GM03348 (cell line): ENCODE measurements at places on chromosomes 2 and 18.
A peak's percentile ranks its signal among the peaks of the same experiment; 100 is the strongest.

- no peak for DNase-seq
Measured at GRCh38 chr2:96409081-96409819, 73.7 kb downstream of the NCAPH start.

DNA sequence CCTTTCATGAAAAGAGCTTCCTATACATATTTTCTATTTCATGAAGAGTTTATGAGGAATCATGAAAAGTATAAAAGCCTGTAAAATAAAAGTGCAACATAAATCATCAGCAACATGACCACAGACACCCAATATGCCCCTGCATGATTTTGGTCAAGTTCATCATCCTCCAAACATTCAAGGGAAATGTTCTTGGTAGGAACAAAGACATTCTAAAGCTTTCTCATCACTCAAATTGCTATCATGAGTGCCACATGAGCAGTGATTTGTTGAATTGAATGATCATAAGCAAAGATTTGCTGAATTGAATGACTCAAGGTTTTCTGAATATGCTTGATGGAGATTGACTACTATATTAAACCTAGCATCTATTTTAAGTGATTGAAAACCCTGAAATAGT, 172.2 kb downstream of the MBD2 start:
- no peak for DNase-seq

- DNase-seq, result no peak
Measured at GRCh38 chr2:159456500-159457426, 159.6 kb downstream of the BAZ2B start.

- DNase-seq, result peak; percentile 86
Measured at GRCh38 chr2:37378411-37378810, 34.0 kb downstream of the QPCT start.

DNA sequence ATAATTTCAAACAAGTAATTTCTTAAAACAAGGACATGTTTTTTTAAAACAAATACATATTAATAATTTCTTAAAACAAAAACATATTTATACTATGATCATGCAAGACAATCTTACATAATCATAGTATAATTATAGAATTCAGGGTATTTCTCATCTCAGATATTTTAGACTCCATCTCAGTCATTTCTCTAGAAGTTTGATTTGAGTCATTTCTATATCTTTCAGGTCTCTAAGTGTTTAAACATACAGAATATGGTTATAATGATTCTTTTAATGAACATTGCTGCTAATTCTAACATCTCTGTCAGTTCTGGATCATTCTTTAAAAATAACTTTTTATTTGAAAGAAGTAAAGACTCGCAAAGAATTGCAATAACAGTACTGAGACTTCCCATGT, 154.2 kb upstream of the KYNU start:
- no peak for DNase-seq

DNA sequence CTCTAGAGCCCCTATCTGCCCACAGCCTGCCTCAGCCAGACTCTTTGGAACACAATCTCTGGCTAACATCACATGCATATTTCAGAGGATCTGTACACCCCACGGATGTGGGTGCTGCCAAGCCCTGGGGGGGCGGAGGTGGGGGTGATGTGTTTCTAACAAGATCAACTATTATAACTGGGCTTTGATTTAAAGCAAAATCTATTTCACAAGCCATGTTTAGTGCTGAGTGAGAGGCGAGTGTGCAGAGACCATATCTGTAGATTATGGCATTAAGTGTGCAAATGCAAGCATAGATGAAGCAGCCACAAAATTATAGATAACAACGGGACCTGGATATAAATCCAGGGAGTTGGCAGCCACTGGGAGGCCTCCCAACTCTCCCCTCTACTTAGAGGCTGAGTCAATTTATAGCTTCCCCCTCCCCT, 135.8 kb upstream of the SMAD2 start:
- no peak for DNase-seq

DNA sequence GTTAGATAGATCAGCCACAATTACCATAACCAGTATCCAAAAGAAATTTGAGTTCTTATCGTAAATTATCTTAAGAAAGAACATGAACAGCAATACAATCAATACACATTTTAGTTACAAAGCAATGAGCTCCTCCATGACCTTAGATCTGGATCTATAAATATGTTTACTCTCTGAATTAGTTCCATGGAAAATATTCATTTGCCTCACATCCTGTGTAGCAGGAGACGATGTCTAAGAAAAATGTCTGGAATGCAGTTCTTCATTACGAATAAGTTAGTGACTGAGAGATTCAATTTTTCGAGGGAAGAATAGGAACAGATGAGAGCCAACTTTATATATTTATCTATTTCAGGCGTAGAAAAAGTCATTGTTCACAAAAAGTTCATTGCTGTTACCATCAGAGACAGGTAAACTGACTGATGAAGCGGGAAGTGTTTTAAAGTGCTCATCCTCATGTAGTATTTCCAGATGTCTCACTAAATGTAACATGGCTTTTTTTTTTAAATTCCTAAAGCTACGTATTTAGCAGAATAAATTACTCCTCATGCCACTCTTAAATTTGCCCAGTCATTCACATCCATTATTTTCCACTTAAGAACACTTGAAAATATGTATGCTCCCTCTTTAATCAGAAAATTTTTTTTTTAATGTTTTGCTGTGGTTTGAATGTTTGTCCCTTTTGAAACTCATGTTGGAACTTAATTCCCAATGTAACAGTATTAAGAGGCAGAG, 106.5 kb upstream of the SCN1A start:
- peak; percentile 53 for DNase-seq

GRCh38 chr2:7516484-7517063, 599.4 kb downstream of the RNF144A start:
- DNase-seq, result no peak
